Amniotic stem cell (primary cell): ENCODE measurements at places on chromosomes 16 and 17.

DNA sequence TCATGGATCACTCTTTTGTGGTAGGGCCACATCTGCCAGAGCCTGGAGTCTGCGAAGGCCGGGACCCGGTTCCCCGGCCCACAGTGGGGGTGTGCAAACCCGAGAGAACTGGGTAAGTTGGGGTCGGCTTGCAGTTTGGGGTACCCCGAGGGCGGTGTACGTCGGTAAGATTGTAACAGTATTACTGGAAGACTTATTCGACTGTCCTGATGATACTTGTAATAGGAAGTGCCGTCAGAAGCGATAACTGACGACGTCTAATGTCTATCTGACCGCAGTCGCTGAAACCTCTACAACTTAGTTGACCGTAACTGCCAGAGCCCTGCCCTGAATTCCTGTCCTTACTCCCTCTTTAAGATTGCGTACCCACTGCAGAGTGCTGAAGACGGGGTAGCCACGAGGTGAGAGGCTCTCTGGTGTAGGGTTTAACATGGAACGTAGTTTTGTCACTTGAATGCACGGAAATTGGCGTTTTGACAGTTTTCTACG is 24.0 kb downstream of the TRPV2 start:
- no peak for DNase-seq

- DNase-seq = no peak
Measured at GRCh38 chr17:67315865-67316264, 50.5 kb downstream of the PSMD12 start.

- no peak for DNase-seq
Measured at GRCh38 chr17:47209499-47209898, 351 bp downstream of the MYL4 start.

GRCh38 chr16:85220964-85221731 is 108.9 kb upstream of the CIBAR2 start:
- DNase-seq = no peak

DNA sequence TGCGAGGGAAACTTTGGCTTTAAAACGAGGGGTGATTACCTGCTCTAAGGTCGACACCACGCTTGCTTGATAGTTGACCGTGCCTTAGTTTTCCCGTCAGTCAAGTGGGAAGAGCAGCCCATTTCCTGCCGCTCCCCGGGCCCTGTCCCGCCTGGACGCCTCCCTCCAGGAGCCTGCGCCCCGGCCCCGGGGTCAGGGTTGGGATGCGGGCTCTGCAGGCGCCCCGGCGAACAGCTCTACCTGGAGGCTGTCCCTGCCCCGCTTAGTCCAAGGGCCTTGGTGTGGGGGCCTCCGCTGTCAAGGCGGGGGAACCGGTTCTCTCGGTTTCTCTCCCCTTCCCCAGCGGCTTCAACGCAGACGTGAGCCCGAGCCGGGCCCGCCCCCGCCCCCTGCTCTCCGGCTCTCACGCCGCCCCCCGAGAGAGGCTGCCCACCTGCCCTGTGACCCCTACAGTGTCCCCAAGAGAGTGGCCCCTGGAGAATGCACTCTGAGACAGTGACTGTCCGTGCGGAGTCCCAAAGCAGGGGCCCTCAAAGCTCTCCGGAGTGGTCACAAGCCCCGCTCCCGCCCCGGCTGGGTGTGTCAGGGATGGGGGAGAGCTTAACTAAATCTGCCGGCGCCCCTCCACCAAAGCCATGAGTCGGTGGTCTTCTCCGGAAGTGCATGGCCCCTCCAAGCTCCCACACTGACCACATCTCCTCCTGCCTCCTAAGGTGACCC is 117.4 kb upstream of the SMURF2 start:
- DNase-seq = no peak

GRCh38 chr16:381012-381788 is 578 bp downstream of the PGAP6 start:
- no peak for DNase-seq

- no peak for DNase-seq
Measured at GRCh38 chr16:27920391-27920891, 143.1 kb downstream of the GSG1L start.

- no peak for DNase-seq
Measured at GRCh38 chr17:49901460-49902331, 53.8 kb upstream of the TAC4 start.

GRCh38 chr17:62663304-62663703 is 35.8 kb downstream of the MRC2 start:
- DNase-seq = no peak

DNA sequence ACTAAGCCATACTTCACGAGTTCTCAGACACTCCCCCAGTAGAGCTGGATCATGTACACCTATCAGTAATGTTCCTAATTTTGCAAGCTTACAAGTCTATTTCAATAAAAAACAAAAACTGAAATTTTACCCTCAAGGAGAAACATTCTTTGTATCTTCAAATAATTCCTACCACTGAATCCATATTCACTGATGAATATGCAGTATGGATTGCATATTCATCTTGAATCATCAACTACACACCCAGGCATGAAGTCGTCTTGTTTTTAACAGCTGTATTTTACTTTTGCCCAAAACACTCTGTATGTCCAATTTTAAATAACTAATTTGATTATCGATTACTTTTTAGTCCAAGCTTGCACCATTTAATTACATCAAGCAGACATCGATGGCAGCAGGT is 31.8 kb downstream of the ZDHHC7 start:
- no peak for DNase-seq

GRCh38 chr17:78680436-78680835 is 101.6 kb downstream of the CYTH1 start:
- DNase-seq = no peak

DNA sequence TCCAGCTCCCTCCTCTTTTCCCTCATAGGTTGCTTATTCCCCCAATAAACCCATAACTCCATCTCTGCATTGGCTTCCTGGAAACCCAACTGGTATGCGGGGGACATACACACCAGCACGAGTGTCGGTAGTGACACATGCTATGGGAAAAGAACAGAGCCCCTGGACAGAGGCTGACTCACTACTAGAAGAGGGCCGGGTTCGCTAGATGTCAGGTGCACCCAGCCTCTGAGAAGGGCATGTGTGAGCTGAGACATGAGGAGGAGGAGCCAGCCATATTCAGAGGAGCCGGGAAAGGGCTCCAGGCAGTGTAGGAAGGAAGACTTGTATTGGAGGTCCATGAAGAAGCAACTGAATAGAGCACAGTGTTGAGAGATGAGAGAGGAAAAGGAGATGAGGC is 241.1 kb downstream of the SOX9 start:
- DNase-seq = no peak

GRCh38 chr17:3889325-3890012 is 3.4 kb downstream of the CAMKK1 start:
- DNase-seq = no peak

- no peak for DNase-seq
Measured at GRCh38 chr16:2836646-2837508, 6.8 kb downstream of the ZG16B start.

DNA sequence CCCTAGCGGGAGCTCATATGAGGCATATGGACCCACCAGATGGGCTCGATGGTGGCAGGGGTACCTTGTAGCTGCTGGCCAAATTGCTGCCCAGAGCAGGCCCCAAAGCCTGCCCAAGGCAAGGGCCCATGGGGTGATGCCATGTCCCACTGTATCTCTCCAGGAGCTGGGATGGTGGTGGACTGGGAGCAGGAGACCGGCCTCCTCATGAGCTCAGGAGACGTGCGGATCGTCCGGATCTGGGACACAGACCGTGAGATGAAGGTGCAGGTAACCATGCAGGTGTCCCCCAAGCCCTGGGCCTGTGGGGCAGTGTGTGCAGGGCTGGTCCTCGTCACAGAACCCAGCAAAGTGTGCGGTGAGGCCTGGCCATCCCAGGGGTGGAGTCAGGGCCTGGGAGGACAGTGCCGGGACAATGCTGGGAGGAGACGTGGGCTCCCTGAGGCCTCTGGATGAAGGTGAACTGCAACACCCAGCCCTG is 34.1 kb upstream of the CHMP6 start:
- DNase-seq = no peak

- DNase-seq = no peak
Measured at GRCh38 chr16:48919791-48920190, 309.8 kb upstream of the N4BP1 start.

- DNase-seq = no peak
Measured at GRCh38 chr17:28057731-28058246, 15.3 kb downstream of the NLK start.

DNA sequence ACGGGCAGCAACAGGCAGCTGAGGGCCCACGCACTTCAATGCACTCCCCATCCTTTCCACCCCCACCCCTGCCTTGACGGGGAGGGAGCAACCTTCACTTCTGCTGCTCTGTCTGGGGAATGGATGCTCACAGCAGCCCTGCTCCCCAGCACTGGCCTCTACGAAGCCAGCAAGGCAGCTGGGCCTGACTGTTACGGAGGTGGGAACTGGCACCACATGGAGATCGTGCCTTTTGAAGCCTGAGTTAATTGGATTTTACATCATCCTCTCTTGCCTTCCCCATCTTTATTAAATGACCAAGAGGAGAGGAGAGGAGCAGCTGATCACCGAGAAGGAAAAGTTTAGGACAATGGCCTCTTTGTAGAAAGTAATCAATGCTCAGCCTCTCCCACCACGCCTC is 187.0 kb upstream of the RPL38 start:
- DNase-seq = no peak

DNA sequence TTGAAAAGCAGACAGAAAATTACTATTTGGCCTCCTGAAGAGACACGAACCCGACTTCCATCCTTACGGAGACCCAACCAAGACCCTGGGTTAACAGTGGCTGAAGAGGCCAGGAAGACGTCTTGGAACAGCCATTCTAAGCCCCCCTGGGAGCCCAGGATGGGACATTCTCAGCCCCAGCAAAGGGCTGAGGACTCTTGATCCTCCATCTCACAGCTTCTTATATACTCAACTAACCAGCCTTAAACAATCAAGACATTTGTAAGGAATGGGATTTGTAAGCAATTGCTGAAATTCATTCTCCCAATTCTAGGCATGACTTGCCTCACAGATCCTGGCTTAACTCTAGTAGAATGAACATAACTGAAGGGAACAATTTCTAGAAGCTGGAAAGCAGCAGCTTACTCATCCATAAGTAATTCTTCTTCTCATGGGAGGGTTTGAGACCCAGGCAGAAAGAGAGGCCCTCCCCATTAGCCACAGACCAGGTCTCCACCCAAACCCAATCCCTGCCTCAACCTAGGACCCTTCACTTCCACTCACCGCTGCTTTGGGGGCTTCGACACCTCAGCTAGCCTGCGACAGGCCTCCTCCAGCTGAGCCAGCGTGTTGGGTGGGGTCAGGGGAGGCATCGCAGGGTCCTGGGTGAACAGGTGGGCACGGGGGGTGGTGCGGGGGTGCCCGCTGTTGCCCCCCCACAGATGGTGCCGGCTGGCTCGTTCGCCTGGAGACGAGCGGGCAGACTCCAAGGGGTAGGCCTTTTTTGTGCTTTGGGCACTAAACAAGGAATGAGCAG is 25.5 kb downstream of the AXIN2 start:
- no peak for DNase-seq

- DNase-seq = no peak
Measured at GRCh38 chr17:47816947-47817346, 4.6 kb downstream of the OSBPL7 start.

GRCh38 chr17:45413498-45413923 is 19.2 kb downstream of the ARHGAP27 start:
- DNase-seq = no peak

- DNase-seq = no peak
Measured at GRCh38 chr17:27983853-27984252, 58.6 kb upstream of the NLK start.

DNA sequence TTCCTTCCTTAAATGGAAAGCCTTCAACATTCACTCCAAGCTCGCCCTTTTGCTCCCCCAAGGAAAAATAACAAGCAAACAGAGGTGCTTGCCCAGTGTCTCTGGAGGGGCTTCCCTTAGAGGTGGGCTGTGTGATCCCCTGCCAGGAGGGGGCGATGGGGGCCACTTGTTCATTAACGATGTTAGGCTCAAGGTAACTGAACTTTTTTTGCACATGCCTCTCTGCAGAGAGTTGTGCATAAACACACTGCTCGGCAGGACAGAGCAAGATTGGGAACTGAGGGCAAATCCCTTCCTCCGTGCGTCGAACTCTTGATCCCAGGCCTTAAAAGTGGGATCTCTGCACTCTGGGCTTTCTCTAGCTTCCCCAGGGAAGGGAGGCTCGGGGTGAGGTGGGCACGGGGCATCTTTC is 15.5 kb upstream of the NAGLU start:
- DNase-seq = no peak

- no peak for DNase-seq
Measured at GRCh38 chr16:61332461-61332860, 703.8 kb downstream of the CDH8 start.

DNA sequence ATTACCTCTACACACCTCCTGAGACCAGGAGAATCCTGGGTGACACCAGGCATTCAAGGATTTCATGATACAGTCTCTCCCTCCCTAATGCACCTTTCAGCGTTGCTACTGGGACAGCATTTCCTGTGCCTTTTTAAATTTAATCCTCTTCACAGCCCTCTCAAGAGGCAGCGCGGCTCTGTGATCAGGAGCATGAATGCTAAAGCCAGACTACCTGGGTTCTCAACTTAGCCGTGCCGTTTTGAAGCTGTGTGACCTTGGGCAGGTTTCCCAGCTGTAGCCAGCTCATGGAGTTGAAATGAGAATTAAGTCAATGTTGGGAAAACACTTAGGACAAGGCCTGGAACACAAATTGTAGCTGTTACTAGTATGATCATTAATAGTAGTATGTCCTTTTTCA is 191.8 kb downstream of the XYLT1 start:
- no peak for DNase-seq

- no peak for DNase-seq
Measured at GRCh38 chr17:16887523-16888095, 84.3 kb downstream of the TNFRSF13B start.

- DNase-seq = peak; percentile 40
Measured at GRCh38 chr16:14015948-14016347, 55.2 kb upstream of the MRTFB start.

DNA sequence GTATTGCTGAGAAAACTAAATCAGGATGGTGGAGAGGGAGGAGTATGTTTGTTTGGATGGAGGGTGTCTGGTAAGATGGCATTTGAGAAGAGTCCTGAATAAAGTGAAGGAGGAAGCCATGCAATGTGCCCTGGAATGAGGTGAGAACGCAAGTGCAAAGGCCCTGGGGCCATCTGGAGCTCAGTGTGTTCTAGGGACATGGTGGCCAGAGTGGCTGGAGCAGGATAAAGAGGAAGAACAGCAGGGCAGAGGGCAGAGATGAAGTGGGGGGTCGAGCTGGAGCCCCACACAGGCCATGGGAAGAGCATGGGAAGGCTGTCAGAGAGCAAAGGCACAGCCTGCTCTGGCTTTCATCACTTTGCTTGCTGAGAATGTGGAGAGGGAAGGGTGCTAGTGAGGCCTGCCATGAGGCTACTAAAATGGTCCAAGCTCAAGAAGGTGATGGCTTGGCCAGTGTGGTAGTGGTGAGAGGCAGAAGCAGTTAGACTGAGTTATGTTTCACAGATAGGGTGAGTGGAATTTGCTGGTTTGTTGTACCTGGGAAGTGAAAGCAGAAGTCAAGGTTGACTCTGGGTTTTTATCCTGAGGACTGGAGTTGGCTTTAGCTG is 234.1 kb downstream of the FOXL1 start:
- no peak for DNase-seq
